ENCODE measurements at places on chromosomes 3 and 15.

DNA sequence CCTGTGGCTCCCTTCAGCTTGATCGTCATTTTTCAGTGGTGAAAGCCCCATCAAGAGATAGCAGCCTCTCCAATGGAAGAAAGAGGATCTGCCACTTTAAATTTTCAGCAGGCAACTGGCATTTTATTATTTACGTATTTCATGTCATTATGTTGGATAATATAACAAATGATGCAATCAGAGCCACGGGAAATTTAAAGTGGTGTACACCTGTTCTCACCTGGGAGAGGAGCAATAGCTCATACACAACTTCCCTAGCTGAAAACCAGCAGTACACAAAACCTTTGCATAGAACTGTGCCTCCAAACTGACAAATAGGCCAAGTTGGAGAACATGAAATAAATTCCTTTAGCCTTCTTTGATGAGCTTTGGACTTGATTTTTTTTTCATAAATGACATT lies 136.9 kb downstream of the SATB1 start:
- DNase-seq, result no peak

- no peak for DNase-seq
Observed at GRCh38 chr15:58457466-58457965, 25.7 kb downstream of the LIPC start.

- no peak for DNase-seq
Observed at GRCh38 chr3:119731560-119732343, 28.9 kb downstream of the CFAP91 start.

- no peak for DNase-seq
Observed at GRCh38 chr15:69293741-69294615, 4.7 kb upstream of the PAQR5 start.

DNA sequence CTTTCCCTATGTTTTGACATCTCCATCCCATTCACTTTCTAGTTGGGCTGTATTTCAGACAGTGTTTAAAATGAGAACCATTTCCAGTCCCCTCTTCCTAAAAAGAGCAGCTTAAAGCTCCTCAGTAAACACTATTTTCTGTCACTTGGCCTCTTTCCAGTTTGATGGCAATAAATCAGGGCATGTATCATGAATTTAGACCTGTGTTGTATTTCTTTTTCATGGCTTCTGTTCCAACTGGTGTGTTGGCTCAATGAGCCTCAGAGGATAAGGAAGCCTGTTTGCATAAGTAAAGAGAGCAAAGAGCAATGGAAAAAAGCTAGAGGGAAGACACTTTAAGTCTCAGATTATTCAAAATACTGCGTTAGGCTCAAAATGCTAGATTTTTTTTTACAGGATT lies 7.2 kb downstream of the CCDC80 start:
- no peak for DNase-seq

GRCh38 chr3:149736953-149737205 lies 15.4 kb downstream of the COMMD2 start:
- DNase-seq, result no peak

DNA sequence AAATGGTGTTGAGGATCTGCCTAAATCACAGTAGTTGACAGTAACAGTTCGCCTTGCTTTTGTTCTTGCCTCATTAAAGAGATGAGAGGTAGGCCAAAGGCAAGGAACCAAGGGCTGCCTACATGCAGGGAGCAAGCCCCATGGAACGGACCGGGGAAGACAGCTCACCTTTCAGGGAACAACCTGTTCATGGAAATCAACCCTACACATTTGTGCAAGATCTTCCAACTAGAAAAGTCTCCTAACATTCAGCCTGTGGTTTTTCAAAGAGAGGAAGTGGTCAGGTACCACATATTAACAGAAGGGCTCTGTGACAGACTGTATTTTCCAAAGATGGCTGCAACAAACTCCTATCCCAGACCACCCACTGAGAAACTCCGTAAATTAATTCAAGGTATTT lies 1031.8 kb upstream of the NR2F2 start:
- DNase-seq, result no peak

- DNase-seq, result no peak
Observed at GRCh38 chr3:160780245-160780644, 24.2 kb downstream of the PPM1L start.

- no peak for DNase-seq
Observed at GRCh38 chr3:49415931-49416601, 3.8 kb downstream of the TCTA start.

DNA sequence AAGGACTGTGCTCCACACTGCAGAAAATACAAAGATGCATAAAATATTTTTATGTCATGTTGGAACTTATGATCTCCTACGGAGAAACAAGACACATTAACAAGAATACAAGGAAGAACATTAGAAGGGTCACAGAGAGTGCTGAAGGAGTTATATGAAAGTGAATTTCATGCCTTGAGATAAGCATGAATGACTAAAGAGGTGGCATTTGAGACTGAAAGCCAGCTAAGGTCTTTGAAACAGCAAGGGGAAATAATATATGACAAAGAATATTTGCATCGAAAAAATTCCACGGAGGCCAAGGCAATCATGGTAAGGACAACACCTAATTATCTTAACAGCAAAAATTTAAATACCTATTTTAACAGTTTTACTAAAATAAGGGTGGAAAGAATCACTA lies 12.5 kb downstream of the GSK3B start:
- no peak for DNase-seq

DNA sequence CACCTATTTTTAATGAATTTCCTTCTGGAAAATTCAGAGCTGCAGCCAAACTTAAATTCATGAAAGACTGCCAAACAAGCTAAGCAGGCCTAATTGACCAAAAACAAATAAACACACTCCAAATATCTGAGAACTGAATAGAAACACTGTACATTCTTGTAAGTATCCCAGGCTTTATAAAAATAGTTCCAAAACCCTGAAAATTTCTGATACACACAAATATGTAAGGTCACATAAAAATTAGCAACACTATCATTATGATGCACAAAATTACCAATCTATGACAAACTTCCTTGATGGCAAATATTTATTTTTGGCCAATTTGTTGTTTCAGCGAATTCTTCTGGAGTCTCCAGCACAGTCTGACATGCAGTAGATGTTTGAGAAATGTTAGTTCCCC lies 117.9 kb upstream of the UBE2E2 start:
- no peak for DNase-seq

DNA sequence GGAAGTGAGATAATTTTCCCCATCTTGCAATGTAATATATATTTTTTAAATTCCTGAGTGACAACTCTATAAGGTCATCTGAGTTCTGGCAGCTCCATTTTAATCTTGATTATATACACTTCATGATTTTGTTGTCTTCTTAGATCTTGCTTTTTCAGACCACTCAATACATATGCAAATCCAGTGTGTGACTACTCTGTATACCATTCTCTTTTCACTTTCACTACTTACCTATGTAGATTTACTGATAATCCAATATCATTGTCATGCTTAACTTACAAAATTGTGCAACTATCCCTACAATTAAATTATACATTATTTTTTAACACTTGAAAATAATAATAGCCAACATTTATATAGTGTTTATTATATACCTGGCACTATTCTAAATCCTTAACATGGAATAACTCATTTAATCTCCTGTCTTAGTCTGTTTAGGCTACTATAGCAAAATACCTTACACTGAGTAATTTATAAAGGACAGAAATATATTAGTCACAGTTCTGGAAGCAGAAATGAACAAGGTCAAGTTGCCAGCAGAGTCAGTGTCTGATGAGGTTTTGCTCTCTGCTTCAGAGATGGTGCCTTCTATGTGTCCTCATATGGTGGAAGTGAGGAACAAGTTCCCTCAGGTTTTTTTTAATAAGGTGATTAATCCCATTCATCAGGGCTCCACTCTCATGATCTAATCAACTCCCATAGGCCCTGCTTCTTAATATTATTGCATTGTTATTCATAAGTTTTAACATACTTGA lies 338.5 kb downstream of the TUSC7 start:
- DNase-seq, result no peak

GRCh38 chr15:68414591-68414990 lies 17.4 kb downstream of the ITGA11 start:
- DNase-seq, result no peak

- DNase-seq, result no peak
Observed at GRCh38 chr3:195403841-195404408, 38.9 kb downstream of the ACAP2 start.

DNA sequence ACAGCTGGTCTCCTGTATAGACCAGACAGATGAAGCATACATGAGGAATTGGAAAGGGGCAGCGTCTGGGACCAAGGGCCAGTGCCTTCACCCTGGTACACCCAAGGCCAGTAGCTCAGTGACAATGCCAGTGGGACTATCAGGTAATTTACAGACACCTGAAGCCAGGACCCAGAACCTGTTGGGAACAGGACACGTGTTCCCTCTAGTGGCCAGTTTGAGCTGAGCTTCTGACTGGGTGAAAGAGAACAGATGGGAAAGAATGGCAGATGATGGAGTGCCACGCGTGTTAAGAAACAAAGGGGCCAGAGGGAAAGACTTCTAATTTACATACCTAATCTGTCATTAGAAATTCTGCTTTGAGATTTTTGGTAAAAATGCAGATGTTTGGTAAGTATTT lies 5.1 kb upstream of the SLC25A38 start:
- no peak for DNase-seq

GRCh38 chr3:157204431-157204830 lies 44.5 kb upstream of the CCNL1 start:
- no peak for DNase-seq

DNA sequence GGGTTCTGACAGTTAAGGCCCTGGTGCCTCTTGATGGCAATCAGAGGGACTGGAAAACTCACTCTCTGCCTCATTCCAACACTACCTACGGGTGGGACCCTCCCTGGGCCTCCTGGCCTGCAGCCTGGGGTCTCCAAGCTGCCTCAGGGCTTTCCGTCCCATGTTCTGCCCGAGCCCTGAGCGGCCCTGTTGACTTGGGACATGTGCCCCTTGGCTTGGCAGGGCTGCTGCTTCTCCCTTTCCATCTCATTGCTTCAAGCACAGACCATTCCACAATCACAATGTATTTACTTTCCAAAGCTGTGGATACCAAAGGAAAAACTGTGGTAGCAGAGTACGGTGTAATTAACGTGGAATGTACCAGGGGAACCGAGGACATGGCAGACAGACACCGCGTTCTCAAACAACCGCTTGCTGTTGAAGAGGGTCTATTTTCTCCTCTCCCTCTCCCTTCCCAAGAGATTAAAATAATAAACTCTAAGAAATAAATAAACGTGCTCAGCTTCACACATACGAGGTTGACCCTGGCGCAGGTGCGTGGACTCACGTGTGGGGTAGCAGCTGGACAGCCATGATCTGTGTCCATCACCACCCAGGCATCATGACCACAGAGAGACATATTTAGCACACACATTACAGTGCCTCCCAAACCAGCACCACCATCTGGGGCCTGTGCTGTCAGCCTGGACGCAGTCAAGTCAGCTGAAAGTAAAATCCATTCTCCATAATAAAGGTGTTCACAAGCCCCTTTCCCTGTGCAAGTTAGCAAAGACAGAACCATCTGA lies 172.0 kb downstream of the XXYLT1 start:
- DNase-seq, result no peak

DNA sequence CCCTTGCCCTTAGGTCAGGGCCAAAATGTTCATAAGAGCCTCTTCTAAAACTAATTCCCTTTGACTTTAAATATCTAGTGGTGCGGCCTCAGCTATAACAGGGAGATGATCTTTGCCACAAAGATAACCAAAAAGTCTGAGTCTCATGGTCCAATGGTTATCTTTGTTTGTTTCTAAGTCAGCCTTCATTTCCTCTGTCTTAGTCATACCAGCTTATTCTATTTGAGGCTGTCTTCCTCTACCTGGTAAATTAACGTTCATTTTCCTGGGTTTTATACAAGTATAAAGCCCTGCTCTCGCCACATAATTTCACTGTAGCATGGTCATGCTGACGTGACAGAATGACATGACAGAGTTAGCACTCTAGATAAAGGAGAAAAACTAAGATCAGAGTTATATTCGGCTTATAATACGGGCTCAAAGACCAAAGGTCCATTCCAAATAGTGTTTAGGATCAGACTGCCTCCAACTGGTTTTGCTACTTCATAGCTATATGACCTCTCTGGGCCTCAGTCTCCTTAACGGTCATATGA lies 18.4 kb downstream of the ZNF860 start:
- DNase-seq, result no peak

DNA sequence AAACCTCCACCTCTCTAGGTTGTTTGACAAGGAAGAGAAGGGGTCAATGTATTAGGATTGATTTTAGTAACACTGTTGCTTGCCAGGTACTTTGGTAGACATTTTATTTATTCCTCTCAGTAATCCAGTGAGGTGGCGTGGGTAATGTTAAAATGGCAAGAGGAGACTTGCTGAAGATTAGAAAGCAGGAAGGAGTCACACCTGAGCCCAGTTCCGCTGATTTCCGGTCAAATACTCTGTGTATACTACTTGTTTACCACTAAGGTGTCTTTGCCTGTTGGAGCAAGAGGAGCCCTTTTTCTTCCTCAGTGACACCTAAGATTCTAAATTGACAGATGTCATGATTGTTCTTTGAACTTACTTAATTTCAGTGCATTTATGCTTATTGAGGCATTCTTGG lies 1.7 kb downstream of the OXNAD1 start:
- DNase-seq, result no peak

GRCh38 chr3:80094589-80094988 lies 326.8 kb upstream of the ROBO1 start:
- DNase-seq, result no peak

Measured in posterior cingulate gyrus (tissue), 11 donors.